Gastrocnemius medialis (tissue), 4 donors: ENCODE measurements at places on chromosomes 5 and 9.

DNA sequence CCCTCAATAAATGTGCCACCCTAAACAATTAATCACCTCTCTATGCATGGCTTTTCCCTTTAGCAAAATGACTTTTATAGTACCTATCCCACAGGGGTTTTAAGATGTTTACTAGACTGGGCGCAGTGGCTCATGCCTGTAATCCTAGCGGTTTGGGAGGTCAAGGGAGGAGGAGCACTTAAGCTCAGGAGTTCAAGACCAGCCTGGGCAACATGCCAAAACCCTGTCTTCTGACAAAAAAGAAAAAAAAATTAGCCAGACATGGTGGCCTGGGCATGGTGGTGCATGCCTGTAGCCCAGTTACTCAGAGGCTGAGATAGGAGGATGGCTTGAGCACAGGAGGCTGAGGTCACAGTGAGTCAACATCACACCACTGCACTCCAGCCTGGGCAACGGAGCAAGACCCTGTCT, 13.5 kb downstream of the SH3TC2 start:
- no peak for DNase-seq

DNA sequence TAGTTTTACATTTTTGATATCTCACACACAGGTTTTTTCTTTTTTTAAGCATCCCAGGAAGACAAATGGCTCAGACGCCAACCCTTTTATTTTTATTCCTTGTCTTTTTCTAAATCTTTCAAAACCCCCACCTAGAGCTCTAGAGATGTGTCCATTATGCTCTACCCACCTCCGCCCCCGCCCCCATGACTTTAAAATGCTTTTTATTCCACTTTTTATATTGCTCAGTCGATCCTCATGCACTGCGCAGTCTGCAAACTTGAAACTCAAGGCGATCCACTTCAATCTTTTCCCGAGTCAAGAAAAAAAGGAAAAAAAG, 411 bp upstream of the MAT2B start:
- DNase-seq = no peak

GRCh38 chr9:112348257-112349007, 15.0 kb upstream of the PTBP3 start:
- DNase-seq = peak; percentile 56

DNA sequence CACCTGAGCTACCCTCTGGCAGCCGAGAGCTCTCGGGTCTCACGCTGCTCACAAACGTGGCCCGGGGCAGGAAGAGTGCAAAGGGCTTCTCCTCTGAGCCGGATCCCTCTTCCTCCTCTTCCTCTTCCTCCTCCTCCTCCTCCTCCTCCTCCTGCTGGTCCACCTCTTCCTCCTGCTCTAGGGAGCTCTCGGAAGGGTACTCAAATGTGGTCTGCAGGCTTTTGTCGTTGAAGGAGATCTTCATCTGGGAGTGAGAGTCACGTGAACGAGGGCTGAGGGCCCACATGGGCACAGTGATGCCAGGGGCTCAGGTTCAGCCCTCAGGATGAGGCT, 3.9 kb downstream of the SSNA1 start:
- no peak for DNase-seq

- no peak for DNase-seq
Observed at GRCh38 chr5:51465165-51465564, 81.9 kb downstream of the ISL1 start.
